NAMALWA (cell line): ENCODE measurements at places on chromosomes 13 and 19.

GRCh38 chr13:59337070-59337469, 826.7 kb downstream of the DIAPH3 start:
- no peak for DNase-seq

DNA sequence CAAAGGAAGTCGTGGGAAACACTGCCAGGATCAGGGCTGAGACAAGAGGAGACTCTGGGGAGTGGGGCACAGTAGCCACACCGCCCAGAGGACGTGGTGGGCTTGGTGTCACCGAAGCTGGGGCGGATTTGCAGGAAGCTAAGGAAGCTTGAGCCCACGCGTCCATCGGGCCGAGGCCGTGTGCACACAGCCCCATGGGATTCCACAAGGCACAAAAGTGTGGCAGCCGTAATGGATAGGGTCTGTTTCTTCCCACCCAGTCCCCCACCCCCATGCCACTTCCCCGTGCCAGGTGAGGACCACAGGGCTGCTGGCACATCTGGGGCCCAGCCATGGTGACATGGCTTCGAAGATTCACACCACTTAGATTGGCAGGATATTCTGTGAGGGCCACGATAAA, 153.2 kb upstream of the SPACA7 start:
- DNase-seq = no peak

GRCh38 chr13:112468069-112468468, 91.9 kb downstream of the SPACA7 start:
- no peak for DNase-seq

DNA sequence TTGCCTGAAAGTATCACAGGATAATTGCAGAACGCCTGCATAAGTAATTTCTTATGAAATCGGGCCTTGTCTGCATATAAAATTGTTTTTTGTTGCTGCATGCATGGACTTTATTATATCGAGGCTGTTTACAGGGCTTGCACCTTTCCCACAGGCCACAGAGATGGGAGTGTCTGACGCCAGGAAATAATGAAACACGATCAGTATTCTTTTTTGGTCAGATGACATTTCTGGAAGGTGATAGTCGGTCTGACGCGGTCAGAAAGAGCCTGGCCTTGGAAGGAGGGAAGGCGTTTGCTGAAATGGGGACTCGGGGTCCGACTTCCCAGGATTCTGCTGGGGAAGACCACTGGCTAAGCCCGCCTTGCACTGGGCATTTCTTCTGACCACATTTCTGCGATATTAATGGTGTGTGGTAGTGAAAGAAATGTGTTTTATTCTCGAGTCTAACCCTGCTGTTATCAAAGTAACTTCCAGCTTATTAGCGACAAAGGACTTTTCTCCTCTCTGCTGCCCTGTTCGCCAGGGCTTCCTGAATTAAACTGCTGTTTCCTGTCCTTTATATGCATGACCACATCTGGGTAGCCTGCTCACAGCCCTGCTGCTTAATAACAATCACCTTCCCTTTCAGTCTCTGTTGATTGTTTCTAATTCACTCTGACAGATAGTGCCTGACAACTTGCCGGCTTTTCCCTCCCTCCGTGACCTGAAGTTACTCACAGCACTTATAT, 11.6 kb upstream of the ZNF536 start:
- DNase-seq = no peak

- no peak for DNase-seq
Measured at GRCh38 chr19:3910105-3910504, 22.8 kb upstream of the NMRK2 start.

GRCh38 chr13:93539914-93540313, 313.3 kb downstream of the GPC6 start:
- no peak for DNase-seq

DNA sequence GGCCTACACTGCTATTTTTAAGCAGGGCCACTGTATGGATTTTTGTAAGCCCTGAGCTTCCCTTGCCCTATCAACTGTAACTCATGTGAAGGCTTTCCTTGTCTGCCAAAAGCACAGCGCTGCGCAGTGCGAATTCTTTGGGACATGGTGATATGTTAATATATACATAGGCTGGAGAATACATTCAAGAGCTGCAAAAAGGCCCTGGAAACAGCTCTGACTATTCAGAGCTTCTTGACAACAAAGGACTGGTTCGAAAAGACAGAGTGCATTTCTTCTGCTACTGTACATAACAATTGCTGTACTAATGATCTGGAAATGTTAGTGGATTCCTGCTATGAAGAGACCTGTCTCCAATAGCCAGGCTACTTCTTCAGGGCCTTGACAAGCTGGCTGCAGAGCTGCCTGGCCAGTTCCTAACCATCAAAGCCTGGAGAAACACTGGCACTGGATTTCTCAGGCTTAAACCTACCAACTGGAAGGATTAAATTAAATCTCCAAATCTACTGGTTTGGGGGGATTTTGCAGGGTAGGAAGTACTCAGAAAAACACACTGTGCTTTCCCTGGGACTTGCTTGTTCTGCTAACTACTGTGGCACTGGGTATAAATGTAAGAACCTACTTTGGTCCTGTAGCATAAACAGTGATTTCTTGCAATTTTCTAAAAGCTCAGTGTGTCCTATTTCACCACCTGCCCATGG, 246.9 kb downstream of the DNAJC15 start:
- DNase-seq = no peak

GRCh38 chr13:66359910-66360552, 870.1 kb downstream of the PCDH9 start:
- no peak for DNase-seq

DNA sequence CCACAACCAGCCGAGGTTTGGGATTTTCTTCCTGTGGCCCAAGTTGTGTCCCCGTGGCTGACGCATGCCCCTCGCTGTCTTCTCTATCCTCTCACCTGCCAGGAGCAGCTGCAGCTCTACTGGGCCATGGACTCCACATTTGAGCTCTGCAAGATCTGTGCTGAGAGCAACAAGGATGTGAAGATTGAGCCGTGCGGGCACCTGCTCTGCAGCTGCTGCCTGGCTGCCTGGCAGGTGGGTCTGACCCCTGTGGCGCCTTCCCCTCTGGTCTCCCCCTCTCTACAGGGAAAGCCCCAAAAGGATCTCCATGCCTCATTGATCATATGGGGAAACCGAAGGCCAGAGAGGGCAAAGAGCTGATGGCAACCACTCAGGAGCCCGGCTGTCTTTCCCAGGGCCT, 14.6 kb downstream of the CBLC start:
- DNase-seq = peak; percentile 75

- peak; percentile 76 for DNase-seq
Measured at GRCh38 chr19:10424011-10424637, 3.8 kb downstream of the PDE4A start.

DNA sequence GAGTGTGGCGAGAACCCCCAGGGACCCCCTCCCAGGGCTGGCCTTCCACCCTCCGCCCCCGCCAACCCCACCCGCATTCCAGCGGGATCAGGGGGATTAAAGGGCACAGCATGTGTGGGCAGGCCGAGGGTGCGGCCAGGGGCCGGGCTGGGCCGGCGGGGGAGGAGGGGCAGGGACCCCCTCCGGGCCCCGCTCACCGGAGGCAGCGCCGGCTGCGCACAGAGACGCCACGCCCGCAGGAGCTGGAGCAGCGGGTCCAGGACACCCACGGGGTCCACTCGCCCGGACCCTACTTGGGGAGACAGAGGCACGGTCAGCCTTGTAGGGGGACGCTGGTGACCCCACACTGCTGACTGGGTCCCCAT, 2.4 kb downstream of the ADAMTSL5 start:
- DNase-seq = no peak

GRCh38 chr19:4144666-4145249, 8.7 kb upstream of the CREB3L3 start:
- no peak for DNase-seq

GRCh38 chr13:48749699-48750473, 96.2 kb downstream of the CYSLTR2 start:
- peak; percentile 5 for DNase-seq

DNA sequence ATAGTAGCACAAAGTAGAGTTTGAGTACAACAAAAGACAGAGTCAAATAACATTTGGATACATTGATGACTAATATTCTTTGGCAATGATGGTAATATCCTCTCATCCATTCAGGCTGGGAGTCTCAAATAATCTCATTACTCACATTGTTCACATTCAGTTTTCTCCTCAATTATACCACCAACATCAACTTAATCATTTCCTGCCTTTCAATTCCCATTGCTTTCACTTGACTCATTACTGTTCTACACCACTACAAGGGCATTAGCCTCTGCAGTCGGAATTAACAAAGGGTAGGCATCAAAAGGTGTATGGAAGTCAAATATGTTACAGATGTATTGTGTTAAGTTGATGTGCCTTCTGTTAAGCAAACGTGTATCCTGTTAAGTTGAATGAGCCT, 518.4 kb upstream of the SLITRK1 start:
- no peak for DNase-seq

GRCh38 chr19:12647047-12647446, 19.5 kb downstream of the MAN2B1 start:
- DNase-seq = no peak

DNA sequence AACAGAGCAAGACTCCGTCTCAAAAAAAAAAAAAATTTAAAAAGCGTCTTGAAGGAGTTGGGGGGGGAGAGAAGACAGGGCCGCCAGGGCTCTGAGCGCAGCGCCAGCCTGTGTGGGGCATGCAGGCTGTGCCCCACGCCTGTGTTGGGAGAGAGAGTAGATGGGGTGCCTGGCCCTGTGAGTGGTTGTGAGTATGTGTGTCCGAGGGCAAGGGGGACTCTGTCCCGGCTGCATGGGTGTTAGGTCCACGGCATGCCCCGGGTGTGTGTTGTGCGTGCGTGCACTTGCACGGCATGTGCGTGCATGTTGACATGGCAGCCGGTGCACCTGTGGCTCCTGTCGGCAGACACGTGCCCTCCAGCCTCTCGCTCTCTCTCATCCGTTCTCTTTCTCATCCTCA, 3.4 kb downstream of the MAP2K7 start:
- DNase-seq = no peak

- DNase-seq = peak; percentile 18
Measured at GRCh38 chr13:109160357-109160756, 530.9 kb downstream of the MYO16 start.

DNA sequence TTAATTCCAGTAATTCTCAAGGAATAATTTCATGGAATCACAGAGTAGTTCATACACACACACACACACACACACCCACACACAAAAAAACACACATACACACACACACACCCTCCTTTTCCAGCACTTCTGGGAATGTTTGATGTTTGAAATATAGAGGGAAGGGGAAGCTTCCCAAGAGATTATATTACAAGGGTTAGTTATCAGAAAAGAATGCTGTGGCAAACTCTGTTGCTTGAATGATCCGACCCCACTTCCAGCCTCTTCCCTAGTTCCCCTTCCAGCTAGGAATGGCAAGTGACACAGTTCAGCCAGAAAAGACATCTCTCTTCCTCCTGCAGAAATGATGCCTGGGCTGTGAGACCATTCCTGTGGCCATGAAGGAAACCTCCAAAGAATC, 49.9 kb downstream of the KCTD12 start:
- no peak for DNase-seq

DNA sequence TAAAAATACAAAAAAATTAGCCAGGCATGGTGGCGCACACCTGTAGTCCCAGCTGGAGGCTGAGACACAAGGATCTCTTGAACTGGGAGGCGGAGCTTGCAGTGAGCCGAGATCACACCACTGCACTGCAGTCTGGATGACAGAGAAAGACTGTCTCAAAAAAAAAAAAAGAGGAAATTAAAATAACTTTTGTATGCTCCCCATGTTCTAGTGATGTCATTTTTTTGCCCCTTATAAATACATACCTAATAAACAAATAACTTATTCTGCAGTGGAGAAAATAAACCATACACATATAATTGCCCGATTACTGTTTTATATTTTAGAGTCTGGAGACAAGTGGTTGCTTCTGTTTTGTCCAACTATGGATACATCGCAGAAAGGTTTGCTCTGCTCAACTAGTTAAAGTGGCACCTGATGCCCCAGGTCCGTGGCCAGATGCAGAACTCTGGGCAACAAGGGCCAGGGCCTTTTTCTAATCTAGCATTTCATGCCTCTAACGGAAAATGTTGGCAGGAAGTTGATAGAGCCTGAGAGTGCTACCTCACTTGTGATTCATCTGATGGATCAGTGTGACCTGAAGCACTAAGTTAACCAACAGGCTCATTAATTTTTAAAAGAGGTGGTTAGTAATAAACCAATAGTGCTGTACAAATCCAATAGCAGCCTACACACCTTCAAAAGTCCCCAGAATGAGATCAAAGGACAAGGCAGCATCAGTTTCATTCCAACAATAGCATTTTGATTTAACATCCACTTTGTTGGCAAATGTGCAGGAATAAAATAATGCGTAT, 18.8 kb downstream of the UBE2L5 start:
- peak; percentile 28 for DNase-seq

GRCh38 chr13:109730812-109731335, 55.5 kb downstream of the IRS2 start:
- no peak for DNase-seq

GRCh38 chr19:21487969-21488368, 17.4 kb upstream of the ZNF429 start:
- no peak for DNase-seq

- DNase-seq = no peak
Measured at GRCh38 chr19:56015756-56016155, 29.2 kb downstream of the NLRP5 start.

DNA sequence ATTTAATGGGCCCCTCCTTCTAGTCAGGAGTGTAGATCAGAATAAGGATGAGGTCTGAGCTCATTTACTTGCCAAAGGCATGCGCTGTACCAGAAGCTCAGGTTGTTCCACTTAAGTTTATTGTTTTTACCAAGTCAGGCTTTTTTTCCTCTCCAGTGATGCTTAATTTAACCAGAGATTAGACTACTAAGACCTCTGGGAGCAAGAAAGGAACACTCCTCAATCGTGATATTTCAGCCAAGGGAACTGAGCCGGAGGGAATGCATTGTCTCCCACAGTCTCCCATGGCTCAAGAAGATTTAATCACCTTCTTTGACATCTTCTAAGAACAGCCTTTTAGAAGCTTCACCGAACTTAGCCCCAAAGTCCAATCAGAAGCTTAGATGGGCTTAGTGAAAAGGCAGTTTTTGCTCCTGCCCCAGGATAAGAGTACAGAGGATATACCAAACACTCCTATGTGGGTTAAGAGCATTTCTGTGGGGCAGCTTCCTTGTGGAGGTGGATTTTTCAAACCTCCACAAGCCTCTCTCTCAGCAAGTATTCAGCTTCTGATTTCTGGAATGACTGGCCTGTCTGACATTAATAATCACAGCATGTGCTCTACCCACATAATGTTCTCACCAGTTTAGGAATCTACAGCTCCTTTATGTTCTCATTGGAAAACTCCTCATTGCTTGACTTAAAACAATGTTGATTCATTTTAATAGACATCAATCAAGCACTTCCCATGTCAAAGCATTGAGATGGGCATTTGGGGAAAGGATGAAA, 322.7 kb downstream of the SUCLA2 start:
- DNase-seq = no peak

GRCh38 chr13:114032126-114032799, 58.4 kb upstream of the C13orf46 start:
- DNase-seq = no peak

- DNase-seq = no peak
Measured at GRCh38 chr13:79011179-79011578, 352.2 kb upstream of the OBI1 start.

- no peak for DNase-seq
Measured at GRCh38 chr13:65470781-65471180, 1759.4 kb downstream of the PCDH9 start.
